ENCODE measurements at places on chromosomes 5 and 9.

DNA sequence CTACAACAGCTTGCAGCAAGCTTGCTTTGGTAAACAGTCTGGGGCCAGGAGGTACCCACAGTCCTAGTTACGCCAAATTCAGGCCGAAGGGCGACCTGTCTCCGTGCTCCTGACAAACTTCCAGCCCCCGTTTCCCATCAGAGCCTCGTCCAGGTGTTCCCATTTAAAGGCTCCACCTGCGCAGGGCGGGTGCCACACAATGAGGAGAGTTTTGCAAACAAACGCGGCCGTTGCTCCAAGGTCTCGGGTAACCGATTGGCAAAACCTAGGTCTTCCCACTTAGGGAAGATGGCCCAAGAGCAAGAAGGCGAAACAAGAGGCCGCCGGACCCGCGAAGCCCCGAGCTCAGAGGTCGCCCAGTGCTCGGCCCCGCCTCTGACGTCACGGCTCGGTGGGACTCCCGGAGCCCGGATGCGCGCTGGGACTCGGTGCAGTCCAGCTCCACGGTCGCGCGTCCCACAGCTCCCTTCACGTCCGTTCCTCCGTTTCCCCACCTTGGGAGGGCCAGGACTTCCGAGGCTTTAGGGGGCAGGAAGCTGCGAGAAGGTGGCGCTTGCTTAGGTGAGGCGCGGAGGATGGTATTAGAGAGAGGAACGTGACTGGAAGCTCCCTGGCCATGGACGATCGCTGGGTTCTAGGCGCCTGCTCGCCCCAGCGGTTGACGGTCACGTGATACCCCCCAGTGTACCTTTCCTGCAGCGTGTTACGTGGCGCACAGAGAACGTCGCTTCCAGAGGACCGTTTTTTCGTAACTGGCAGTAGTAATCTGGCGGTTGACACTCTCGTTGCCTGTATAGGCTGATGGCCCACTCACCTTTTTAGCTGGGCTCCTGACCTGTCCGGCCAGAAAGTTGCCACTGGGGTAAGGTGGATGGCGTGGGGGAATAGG lies 41.8 kb upstream of the KDM4C start:
- peak; percentile 93 for DNase-seq

GRCh38 chr9:136544548-136544963 lies 1.3 kb downstream of the NOTCH1 start:
- no peak for DNase-seq

DNA sequence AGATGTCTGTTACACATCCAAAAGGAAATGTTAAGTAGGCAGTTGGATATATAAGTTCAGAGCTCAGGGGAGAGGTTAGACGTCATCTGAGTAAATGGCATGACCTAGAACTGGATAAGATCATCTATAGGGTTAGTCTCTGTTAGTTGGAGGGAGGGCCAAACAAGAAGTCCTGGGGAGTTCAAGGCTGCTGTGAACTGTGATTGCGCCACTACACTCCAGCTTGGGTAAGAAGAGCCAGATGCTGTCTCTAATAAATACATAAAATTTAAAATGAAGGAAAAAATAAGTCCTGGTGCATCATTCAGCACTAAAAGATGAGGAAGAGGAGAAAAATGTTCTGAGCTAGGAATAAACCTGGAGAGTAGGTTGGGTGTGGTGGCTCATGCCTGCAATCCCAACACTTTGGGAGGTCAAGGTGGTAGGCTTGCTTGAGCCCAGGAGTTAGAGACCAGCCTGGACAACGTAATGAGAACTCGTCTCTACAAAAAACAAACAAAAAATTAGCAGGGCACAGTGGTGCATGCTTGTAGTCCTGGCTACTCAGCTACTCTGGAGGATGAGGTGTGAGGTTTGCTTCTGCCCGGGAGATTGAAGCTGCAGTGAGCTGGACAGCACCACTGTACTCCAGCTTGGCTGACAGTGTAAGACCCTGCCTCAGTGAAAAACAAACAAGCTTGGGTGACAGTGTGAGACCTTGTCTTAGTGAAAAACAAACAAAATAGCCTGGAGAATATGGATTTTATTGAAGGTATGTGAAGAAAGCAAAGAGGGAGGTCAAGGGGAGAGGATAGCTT lies 123.6 kb downstream of the ACTBL2 start:
- no peak for DNase-seq

- DNase-seq = no peak
These were observed 136.0 kb upstream of the ADRA1B start for GRCh38 chr5:159780246-159780645.

DNA sequence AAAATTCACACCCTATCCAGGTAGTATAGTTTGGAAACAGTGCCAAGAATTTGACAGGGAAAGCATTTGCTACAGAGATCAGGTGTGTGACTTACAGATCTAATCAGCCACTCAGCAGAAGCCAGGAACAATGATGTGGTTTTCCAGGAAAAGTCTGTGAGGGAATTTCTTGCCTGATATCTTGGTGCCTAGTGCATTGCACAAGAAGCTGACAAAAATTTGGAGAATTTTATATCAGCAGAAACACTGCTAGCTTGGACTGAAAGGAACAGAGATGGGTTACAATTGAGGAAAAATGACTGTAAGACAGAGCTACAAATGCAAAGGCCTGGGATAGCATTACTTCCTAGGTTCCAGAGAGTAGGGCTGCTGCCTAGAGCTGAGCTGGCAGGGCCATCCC lies 658.1 kb upstream of the CHD1 start:
- DNase-seq = no peak

GRCh38 chr9:7533376-7534090 lies 266.0 kb downstream of the DMAC1 start:
- DNase-seq = no peak

DNA sequence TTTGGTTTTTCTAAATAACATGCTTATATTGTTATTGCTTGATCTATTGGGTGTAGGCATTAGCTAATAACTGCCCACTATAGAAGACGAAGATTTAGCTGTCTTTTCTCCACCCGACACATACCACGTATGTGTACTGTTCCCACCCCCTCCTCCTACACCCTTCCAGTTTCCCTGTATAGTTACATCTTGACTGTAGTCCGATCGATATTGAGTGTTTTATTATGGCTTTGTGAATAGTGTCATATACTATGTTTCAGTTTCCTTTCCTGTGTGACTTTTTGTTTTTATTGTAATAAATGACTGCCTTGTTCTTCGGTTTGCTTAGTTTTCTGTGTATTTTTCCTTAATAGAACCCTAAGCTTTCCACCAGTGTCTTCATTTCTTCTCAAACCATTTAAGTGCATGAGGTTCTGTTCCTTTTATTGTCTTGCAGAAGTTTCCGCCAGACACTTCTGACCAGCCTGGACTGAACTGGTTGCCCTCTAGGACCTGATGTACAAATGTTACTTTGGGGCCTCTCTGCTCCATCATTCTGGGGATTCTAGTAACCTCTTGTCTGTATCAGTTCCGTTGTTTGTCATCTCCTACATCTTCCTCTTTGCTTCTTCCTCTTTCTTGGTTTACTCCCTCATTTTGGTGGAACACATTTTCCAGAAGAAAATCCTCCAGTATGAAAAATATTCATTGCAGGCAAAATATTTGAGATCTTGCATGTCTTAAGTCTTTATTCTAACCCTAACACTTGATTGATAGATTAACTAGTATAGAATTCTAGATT lies 61.8 kb downstream of the PRKACG start:
- peak; percentile 8 for DNase-seq

DNA sequence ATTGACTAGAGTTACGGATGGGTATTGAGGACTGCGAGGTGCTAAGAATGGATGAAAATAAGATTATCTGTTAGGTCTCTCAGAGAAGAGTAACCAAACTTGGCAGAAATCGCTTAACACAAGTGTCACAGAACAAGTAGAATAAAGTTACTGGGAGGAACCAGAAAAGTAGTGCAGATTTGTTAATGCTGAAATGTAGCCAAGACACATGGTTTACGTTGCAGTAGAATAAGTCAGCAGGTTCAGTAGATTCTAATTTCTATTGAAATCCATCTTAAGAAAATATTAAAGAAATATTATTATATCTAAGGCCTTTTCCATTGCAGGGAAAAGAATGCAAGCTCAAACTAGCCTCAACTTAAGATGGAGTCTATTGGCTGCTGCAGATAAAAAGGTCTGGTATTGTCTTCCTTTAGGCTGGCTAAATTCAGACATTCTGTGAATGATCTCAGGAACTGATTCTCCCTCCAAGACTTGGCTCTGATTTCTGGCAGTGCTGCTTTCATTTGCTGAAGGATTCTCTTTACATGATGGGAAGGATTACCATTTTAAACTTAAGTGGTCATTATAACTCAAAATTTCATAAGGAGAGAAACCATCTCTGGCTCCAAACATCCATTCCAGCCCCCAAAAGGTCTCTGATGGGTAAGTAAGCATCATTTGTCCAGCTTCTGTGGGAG lies 314.9 kb downstream of the MARCHF11 start:
- DNase-seq = no peak

All from NB4 (cell line).